ENCODE measurements at places on chromosomes 13 and 19.

DNA sequence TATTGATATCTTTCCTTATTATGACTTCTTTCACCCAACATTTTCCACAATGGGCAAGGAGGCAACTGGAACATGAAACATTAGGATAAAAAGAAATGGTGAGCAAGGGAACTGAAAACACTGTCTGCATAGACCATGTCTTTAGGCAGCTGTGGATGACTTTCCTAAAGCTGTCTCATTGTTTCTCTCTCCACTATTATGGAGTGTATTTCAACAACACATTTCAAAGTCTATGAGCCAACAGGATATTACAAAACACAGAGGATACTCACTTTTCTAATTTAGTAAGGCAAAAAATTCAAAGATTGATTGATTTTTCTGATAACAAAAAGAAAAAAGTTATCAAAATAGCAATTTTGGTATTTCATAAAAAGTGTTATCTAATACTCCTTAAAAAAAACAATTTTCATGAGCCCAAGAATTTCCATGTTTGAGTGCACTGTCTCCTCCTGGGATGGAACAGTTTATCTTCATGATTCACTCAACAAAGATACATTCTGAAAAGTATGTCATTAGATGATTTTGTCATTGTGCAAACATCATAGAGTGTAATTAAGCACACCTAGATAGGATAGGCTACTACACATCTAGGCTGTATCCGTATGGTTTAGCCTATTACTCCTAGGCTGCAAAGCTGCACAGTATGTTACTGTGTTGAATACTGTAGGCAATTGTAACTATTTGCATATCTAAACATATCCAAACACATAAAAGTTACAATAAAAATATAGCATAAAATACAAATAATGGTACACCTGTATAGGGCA lies 1568.4 kb downstream of the SLITRK5 start:
- no peak for DNase-seq

GRCh38 chr13:91056746-91057145 lies 290.7 kb upstream of the MIR17HG start:
- no peak for DNase-seq

DNA sequence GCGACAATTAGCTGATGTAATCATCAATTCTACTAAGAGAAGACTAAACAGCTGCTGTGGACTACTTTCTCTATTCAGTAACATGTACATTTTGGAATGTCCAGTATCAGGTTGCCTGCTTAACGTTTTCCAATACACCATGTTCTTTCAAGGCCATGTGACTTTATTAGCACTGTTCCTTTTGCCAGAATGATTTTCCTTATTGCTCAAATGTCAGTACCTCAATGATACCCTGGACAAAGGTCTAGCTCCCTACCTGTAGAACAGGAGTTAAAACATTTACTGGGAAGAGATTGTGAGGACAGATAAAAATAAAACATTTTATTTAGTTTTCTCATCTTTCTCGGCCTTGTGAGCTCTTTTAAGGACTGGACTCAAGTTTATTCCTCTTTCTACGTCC lies 3.8 kb upstream of the RBM26 start:
- no peak for DNase-seq

DNA sequence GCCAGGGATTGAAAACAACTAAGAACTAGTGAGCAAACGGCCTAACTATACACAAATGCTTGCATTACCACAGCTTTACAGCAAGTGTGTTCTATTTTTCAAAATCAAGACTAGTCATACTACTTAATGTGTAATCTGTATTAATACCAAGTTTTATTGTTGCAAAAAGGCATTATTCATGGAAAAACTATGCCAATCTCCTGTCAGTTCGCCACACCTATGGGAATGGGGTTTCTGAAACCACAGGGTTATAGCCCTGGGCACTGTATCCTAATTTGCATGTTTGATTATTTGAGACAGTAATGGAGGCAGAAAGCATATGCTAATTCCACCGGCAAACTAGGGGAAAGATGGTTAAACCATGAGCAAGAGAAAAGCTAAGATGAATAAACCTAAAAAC lies 14.3 kb downstream of the GAS6 start:
- no peak for DNase-seq

DNA sequence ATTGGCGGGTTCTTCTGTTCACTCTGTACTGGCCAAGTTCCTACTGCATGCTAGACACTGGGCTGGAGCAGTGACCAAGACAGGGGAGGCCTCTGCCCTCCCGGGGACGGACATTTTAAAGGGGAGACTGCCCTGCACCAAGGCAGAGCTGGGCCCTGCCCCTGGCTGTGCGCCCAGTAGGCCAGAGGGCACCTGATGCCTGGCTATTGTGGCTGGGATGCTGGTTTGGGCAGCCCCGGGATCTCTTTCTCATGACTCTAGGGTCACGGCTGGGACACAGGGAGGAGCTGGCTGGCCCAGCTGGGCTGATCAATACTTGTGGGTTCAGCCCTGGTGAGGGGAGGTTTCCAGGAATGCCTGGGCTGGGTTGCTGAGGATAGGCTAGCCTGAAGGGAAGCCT lies 17.7 kb downstream of the LIPE start:
- no peak for DNase-seq

DNA sequence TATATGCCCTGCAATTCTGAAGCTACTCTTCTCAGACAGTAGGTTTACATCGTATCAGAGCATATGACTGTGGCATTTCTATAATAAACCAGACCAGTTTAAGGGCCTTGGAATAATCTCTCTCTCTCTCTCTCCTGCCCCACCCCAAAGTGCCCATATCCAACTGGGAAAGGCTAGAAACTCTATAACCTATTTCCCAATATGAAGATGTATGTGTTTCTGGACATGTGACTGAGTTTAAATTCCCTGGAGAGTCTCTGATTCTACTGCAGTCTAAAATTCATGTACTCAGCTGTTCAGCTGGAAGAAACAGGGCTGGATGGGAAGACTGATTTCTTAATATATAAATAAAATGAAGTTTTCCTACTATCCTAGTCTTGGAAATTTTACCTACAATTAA lies 91.9 kb upstream of the MBNL2 start:
- DNase-seq = no peak

DNA sequence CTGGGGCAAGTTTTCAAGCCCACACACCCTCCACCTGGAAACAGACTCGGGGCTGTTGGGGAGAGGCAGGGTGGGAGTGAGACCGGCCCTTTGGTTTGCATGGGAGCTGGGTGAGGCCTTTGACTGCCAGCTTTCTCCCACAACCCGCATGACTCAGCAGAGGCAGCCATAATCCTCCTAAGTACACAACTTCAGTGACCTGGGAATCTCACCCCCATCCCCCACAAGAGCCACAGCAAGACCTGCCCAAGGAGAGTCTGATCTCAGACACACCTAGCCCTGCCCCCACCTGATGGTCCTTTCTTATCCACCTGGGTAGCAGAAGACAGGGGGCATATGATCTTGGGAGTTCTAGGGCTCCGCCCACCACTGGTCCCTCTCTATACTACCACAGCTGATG lies 1615.4 kb downstream of the EFNB2 start:
- DNase-seq = no peak

DNA sequence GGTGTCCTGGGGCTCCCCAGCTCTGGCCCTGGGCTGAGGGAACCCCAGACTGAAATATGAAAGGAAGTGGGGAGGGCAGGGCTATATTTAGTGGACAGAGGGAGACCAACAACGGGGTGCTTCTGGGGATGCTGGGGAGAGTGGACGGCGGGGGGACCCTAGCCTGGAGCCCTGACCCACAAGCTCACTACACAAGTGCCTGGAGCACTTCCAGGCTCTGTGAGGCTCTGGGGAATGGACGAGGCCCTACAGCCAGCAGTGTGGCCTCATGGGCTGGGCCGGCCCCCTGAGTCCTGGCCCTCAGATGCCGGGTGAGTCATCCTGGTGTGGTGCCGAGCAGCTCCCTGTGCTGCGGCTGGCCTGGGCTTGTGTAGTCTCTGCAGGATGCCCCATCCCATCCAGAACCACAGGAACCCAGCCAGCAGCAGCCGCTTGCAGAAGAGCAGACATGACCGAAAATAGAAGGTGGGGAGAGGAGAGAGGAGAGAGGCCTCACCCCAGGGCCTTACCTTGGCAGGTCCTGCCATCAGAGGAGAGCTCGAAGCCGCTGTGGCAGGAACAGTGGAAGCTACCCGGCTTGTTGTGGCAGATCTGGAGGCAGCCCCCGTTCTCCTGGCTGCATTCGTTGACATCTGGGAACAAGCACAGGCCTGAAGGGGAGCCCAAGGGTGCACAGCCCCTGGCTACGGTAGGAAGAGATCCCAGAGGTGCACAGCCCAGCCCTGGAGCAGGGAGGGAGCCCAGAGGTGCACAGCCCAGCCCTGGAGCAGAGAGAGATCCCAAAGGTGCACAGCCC lies 26.1 kb downstream of the GAS6 start:
- peak; percentile 92 for DNase-seq
